Hippocampal formation (tissue), 2 donors: ENCODE measurements at places on chromosomes 12 and 14.

- no peak for DNase-seq
These were observed 25.6 kb upstream of the PCNX1 start for GRCh38 chr14:70881549-70882177.

- no peak for DNase-seq
These were observed 57.3 kb upstream of the MUCL1 start for GRCh38 chr12:54796991-54797390.

- DNase-seq = no peak
These were observed 280.6 kb upstream of the PWP1 start for GRCh38 chr12:107404981-107405380.

DNA sequence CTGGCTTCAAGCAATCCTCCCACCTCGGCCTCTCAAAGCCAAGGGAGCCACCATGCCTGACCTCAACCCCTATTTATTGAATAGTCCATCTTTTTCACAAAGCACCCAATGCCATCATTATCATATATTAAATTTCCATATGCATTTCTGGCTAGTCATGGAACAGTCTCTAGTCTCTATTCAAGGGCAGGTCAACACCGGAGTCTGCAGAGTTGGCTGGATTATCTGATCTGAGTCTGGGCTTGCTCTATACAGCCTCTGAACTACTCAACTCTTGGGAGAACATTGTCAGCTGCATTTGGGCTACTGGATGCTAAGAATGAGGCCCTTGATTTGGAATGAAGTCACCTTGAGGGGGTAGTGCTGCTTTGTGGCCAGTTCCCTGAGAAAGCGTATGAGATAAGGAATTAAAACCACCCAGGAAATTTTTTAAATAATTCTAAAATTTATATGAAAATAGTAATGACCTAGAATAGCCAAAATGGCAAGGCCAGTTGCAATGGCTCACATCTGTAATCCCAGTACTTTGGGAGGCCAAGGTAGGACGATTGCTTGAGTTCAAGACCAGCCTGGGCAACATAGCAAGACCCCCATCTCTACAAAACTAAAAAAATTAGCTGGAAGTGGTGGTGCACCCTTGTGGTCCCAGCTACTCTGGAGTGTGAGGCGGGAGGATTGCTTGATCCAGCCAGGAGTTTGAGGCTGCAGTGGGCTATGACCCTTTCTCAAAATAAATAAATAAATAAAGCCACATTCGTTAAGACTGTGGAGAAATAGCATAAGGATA, 6.9 kb upstream of the NAA25 start:
- DNase-seq = no peak

DNA sequence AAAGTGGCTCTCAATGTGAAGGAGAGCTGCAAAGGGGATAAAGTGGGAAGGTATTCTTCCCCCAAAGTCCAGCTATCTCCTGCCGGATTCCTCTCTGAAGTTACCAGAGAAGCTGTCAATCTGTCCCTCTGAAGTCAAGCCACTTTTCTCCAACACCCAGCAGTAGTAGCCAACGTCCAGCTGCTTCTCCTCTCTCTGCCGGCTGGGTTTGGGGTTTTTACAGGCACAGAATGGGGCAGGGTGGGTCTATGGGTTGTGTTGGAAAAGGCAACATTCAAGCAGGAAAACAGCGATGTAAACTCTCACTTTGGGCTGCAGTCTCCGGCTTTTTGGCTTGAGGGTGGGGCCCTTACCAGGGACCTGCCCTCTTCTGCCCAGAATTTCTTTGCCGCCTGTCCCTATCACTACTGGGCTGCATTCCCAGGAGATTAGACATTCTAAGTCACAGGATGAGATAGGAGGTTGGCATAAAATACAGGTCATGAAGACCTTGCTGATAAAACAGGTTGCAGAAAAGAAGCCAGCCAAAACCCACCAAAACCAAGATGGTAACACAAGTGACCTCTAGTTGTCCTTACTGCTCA, 16.3 kb downstream of the CAPZA3 start:
- DNase-seq = no peak

DNA sequence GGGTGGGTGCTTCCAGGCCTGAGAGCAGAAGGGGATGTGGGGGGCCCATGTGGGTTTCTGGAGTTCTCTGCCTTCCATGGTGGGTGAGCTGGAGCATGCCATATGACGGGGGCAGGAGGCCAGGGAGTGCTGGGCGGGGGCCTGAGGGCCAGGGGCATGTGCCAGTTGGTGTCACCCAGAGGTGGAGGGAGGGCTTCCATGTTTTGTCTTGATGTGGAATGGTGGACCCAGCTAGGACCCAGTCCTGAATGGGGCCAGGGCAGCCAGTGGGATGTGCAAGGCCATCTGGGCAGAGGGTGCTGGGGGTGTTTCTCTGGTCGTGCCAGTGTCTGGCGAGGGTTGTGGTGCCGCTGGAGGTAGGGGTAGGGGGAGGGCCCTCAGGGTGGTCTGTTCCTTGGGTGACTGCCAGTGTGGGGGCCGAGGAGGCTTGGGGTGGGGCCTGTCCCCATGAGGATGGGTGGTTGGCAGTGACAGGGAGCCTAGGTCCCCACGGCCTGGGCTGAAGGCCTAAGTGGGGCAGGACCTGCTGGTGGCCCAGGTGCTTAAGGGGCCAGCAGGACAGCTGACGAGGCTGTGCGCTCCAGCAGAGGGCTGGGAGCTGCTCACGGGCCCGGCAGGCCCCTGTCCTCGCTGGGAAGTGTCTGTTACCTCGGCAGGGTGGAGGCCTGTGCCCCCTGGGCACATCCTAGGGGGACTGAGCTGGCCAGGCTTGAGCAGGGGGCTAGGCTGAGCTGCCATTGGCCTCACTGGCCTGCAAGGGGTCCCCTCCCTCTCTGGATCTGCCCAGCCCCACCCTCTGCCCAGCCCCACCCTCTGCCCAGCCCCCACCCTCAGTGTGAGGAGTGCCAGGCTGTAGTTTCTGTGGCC, 26.8 kb downstream of the CEP170B start:
- DNase-seq = no peak

DNA sequence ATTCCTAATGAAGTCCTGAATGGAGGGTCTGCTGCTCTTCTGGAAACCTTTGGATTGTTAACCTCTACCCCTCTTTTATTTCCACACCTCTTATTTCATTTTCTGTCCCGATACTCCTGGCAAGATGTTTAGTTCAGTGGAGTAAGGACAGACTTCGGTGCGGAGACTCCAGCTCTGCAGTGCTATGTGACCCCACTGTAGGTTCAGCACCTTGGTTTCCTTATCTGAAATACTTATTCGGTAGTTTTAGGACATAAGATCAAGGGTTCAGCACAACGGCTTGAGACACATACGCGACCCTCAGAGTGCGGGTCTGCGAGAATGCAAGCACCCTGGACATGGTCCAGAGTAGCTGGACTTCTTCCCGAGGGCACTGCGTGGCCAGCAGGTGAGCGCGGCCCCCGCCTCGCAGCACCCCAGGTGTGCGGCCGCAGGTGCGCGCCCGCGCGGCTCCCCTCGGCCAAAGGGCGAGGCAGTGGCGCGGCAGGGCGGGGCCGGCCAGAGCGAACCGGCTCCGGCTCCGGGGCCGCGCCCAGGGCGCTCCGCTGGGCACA, 465 bp upstream of the FGD4 start:
- DNase-seq = no peak

- no peak for DNase-seq
These were observed 23.4 kb upstream of the ZNF641 start for GRCh38 chr12:48374164-48374563.

GRCh38 chr12:100026241-100026640, 41.5 kb upstream of the ANKS1B start:
- no peak for DNase-seq

- no peak for DNase-seq
These were observed 10.0 kb upstream of the IL22 start for GRCh38 chr12:68263366-68263765.

DNA sequence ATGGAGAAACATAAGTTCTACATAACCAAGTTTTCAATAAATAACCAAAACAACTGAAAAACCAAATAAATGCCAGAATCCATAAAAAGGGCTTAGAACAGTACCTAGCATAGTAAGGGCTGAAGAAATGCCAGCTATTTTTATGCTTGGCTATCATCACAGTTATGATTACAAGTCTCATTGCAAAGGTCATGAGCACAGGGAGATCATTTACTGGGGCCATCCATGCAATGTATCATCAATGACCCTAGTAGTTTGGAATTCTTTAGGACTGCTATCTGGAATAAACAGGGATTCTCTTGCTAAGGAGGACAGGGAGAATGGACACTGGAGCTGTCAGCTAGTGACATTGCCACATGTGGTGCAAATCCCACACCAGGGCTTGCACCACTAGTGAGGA, 92.5 kb upstream of the NAP1L1 start:
- DNase-seq = no peak

DNA sequence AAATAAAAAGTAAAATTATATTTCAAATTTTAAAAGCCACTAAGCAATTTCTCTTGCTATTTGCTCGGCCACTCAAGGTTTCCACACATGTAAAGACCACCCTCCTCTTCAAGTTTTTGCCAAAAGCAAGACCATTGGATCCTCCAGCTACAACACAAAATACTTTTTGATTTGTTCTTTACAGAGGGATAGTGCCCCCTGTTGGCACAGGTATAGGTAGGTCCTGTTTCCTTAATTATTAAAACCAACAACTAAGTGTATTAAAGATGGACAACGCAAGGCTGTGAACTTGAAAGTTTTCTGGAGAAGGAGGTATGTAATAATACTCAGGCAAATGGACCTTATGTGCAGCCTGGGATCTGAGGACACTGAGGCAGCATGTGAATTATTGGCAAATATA, 23.8 kb downstream of the ATP6V1D start:
- DNase-seq = no peak
